ENCODE measurements at places on chromosomes 1 and 21.

- no peak for DNase-seq
Observed at GRCh38 chr21:15744926-15745325, 15.1 kb downstream of the USP25 start.

GRCh38 chr1:156160000-156160742 is 6.8 kb downstream of the SEMA4A start:
- no peak for DNase-seq

GRCh38 chr1:206754011-206754410 is 16.6 kb upstream of the IL19 start:
- no peak for DNase-seq

GRCh38 chr1:169390303-169390702 is 22.3 kb downstream of the BLZF1 start:
- no peak for DNase-seq

GRCh38 chr1:238006779-238007178 is 116.1 kb upstream of the ZP4 start:
- DNase-seq: no peak

- DNase-seq: no peak
Observed at GRCh38 chr1:5287178-5288150, 633.1 kb downstream of the AJAP1 start.

- DNase-seq: no peak
Observed at GRCh38 chr1:202038688-202039346, 28.4 kb downstream of the ELF3 start.

DNA sequence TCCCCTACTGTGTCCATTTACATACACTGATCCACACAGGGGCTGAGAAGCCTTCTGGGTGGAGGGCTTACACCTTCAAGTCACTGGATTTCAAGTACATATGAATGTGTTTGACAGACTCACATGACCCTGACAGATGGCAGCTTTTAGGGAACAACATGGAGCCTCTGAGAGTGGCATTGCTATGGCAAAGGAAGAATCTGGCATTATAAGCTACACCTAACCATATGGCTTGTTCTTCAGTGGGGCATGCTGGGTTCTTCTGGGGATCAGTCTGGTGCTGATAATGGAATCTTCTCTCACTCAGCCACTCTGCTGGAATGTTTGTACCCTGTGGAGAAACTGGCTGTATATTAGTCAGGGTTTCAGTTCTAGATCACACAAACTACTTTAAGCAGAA is 68.5 kb upstream of the PDE4B start:
- no peak for DNase-seq
